ENCODE measurements at places on chromosomes 3 and 15.
A peak's percentile ranks its signal among the peaks of the same experiment; 100 is the strongest.

DNA sequence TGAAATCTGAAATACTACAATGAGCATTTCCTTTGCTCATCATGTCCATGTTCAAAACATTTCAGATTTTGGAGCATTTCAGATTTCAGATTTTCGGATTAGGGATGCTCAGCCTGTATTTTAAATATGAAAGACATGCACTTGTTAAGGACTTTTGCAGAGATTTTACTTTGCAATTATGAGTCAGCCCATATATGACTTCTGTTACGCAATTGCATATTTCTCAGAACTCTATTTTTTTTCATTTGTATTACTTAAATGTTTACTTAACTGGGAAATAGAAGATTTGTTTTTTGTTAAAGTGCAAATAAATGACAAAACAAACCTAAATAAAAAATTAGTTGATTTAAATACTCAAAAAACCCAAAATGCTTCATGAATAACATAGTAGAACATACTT lies 376.2 kb downstream of the ZBTB20 start:
- no peak for DNase-seq

GRCh38 chr3:22542311-22542710 lies 660.8 kb upstream of the UBE2E2 start:
- no peak for DNase-seq

DNA sequence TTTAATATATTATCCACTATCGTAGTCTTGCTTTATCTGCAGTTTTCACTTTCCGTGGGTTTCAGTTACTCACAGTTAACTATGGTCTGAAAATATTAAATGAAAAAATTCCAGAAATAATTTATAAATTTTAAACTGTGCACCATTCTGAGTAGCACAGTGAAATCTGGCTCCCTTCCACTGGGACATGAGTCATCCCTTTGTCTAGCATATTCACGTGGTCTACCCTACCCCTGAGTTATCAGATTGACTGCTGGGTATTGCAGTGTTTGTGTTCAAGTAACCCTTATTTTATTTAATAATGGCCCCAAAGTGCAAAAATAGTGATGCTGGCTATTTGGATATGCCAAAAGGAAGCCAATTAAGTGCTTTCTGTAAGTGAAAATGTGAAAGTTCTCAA lies 539.5 kb upstream of the AGTR1 start:
- no peak for DNase-seq

DNA sequence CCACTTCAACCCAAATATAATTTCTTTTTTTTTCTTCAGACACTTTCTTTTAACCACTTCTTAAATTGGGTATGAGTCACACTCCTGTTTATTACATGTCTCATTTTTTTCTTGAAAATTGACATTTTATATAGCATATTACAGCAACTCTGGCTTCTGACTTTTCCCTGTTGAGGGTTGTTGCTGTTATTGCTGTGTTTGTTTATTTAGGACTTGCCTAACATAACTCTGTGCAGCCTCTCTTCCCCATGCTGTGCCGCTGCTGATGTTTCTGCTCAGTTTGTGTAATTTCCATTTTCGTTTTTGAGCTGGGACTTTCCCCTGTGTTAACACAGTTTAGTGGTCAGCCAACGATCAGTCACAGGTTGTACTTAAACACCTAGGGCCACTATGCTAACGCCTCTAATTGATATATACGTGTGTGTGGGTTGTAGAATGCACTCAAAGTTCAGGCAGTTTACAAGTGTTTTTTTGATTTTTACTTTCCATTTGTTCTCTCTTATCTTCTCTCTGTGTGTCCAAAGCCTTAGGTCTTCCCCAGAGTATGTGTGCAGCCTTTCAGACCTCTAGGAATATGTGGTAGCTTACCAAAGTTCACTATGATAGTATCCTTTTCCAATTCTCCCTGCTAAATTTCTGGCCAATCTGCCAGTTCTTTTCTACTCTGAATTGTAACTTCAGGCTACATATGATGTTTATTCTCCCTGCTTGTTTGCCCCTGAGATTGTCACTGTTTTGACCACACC lies 337.2 kb downstream of the ZBTB20 start:
- DNase-seq = no peak

DNA sequence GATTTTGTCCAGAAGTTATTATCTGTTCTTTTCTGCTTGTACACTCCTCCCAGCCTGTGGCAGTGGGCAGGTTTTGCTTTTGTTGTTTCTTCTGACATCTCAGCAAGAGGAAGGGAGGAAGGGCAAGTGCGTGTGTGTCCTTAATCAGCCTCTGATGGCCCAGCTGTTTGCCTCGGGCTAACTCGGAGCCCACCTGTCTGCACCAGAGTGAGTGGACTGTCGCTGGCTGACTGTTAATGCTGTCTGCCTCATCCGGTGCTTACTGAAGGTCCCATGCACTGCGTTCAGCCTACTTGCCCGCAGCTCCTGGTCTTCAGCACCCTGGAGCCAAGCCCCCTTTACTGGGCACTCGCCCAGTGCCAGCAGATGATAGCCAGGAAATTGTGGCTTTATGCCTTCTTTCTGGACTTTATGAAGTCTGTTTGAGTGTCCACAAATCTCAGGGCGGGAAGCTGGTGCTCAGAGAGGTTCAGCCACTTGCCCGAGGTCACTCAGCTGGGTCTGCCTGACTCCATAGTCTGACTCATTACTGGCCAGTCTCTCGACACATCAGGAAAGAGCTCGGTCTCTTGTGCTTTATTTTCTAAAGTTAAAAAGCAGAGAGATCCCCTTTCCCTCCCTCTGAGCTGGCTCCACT lies 89.5 kb downstream of the CHRNA7 start:
- no peak for DNase-seq

DNA sequence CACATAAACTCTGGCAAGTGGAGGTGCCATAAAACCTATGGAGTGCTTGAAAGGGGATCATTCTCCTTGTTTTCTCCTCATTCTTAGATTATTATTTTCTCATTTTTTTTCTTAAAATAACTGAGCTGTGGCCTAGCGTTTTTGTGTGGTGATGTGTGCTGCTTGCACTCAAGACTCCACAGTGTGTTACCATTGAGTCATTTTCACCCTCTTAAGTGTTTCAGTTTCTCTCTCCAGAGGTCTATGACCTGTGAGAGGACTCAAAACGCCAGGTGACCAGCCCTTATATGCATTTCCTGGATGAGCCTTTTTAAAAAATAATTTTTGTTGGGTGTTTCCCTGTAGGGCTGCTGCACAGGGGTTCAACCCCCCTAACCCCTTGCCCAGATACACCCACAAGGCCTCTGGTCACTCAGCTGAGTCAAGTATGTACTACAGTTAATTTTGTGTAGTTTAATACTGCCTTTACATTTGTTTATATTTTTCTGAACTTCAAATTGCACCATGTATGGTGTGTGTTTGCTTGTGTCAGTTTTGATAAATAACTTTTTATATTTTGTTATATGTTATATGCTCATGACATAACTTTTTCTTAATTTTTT lies 15.4 kb upstream of the BTLA start:
- peak; percentile 31 for DNase-seq

DNA sequence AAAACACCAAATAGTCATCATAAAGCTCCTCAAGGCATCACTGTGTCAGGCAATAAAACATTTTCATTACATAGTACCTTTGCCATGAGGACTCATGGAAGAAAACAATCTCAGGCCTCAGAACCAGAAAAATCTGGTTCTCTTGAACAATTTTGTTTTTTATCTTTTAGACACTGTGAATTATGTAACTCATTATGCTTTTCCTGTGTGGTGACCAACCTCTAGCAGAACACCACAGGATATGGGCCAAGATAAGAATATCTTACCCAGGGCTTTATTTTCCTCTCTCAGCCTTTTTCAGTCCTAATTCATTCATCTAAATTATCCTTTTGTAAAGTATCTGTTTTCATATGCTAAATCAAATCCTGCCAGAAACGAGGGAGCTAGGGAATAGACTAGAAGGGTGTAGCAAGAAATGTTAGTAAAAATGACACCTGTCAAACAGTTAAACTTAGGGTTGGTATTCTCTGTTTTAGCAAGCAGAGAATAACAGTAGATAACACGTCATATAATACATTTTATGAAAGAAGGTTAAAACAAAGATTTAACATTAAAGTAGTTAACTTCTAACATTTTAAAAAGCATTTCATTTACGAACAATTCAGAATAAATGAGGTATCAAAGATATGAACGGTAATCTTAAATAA lies 111.1 kb downstream of the FBXL22 start:
- DNase-seq = no peak

DNA sequence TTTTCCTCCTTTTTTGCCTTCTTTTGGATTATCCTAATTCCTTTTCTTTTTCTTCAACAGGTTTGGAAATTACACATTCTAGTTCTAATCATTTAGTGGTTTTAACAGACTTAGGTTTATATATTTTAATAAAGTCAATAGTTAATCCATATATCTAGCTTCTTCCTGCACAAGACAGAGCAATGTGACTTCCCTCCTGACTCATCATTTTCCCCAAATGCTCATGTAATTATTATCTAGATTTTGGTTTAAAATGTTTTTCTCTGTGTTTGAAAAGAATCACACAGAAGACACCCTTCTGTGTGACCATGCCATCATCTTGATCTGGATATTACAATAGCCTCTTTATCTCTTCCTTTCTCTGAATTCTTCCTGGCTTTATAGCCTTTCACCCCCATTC lies 28.6 kb upstream of the SSR3 start:
- no peak for DNase-seq

GRCh38 chr15:72783004-72783639 lies 436 bp downstream of the ADPGK start:
- peak; percentile 34 for DNase-seq

DNA sequence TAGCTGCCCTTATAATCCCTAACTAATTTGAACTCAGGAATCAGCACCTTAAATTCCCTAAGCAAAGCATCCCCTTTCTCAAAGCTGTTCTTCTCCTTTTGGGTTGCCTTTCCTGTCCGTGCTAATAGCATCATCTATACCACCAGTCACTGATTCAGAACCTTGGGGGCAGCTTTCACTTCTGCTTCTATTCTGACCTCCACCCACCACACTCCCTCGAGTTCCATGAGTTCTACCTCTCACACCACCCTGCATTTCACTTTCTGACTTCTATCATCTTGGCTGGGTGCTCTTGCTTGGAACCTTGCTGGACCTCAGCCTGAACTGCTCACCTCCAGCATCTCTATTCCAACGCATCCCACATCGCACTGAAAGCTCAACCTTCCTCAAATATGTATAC lies 55.4 kb upstream of the KCNMB2 start:
- DNase-seq = no peak

- DNase-seq = no peak
These were observed 279.3 kb upstream of the THBS1 start for GRCh38 chr15:39301589-39301999.

- no peak for DNase-seq
These were observed 31.9 kb upstream of the STRIT1 start for GRCh38 chr3:155325263-155325835.

DNA sequence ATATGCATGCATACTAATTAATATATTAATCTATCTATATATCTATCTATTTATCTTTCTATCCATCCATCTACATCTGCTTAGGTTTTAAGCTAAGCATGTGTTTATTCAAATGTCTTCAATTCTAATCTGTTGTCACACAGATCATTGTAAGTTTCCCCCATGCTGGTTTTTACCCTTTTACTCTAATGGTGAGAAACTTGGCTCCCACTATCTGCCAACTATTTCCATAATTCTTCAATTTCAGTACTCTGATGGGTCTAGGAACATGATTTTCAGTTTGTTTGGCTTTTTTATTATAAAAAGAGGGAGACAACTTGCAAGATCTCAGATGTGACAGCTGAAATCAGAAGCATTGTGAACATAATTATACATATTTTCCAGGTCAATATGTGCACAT lies 773.8 kb downstream of the PLOD2 start:
- no peak for DNase-seq

DNA sequence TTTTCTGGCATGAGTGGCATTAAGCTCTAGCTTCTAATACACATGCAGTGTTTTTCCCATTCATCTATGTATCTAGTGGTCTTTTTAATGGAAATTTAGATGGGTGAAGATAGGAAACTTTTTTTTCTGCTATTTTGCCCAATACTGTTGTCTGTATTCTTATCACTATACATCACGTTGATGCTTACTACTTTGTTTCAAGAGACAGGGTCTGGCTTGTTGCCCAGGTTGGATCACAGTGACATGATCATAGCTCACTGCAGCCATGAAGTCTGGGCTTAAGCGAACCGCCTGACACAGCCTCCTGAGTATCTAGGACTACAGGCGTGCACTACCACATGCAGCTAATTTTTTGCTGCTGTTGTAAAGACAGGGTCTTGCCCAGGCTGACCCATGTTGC lies 84.6 kb downstream of the PEAK1 start:
- no peak for DNase-seq

DNA sequence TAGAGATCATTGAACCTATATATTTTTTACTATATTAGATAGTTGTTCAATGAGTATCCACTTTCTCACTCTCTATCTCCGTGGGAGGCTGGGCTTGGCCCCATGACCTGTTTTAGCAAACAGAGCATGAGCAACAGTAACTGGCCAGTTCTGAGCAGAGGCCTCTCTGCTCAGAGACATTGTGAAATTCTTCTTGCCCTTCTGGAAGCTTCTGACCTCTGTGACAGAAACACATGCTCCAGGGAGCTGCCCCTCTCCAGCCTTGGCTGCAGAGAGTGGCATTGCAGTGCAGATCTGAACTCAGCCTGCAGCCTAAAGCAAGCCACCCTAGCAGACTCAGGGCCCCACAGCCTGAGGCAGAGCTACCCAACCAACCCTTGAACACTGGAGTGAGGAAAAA lies 20.5 kb downstream of the FAM240A start:
- no peak for DNase-seq

- no peak for DNase-seq
These were observed 21.8 kb upstream of the IL1RAP start for GRCh38 chr3:190492129-190492528.

- no peak for DNase-seq
These were observed 522.5 kb upstream of the AGTR1 start for GRCh38 chr3:148175214-148175613.

GRCh38 chr3:9308298-9308990 lies 54.4 kb upstream of the THUMPD3 start:
- DNase-seq = no peak

GRCh38 chr3:18223571-18223970 lies 201.6 kb downstream of the SATB1 start:
- DNase-seq = no peak

DNA sequence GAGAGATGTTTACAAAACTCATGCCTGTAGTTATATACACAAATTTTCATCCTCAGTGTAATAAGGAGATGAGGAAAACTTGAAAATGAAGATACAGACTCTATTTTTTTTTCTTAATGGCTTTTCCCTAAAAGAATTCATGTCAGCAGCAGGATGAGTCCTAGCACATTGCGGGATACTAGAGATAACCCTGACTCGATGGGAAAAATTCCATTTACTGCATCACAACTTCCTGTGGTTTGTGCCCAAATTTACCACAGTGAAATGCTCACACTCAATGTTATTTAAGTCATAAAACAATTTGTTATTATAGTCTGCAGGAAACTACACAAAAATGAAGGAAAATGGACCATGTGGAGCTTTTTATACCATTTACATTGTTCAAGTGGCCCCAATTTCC lies 581.9 kb upstream of the ZNF717 start:
- no peak for DNase-seq

GRCh38 chr3:119305286-119305685 lies 11.1 kb downstream of the ARHGAP31 start:
- DNase-seq = no peak

DNA sequence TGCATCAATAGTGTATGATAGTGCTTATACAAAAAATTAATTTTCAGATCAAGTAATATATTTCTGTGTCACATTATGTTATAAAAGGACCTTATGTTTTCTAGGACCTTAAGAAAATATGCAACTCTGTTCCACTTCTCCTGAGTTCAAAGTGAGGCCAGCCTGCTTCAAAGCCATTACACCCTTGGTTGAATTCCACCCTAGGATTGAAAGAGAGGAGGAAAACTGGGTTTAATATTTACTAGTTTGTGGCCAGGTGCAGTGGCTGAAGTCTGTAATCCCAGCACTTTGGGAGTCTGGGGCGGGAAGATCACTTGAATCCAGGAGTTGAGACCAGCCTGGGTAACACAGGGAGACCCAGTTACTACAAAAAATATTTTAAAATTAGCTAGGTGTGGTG lies 32.9 kb upstream of the NR1I2 start:
- no peak for DNase-seq

Data from activated CD4-positive, alpha-beta T cell treated with anti-CD3 and anti-CD28 coated beads, Interleukin-2, amount 50 U/mL, for 48 hours (primary cell).